ENCODE measurements at places on chromosomes 5 and 9.
A peak's percentile ranks its signal among the peaks of the same experiment; 100 is the strongest.

DNA sequence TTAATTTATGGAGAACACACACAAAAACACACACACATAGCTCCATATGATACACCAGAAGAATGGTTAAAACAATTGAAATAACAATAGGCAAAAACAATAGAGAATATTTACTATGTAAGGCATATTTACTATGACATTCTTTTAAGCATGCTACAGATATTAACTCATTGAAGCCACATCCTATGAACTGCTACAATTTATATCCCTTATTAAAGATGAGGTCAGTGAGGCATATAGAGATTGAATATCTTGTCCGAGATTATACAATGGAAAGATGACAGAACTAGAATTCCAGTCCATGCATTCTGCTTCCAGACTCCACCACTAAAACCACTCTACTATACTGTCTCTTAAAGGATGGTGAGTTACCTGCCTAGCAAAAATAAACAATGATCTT is 60.7 kb downstream of the ADAMTS12 start:
- DNase-seq: no peak

DNA sequence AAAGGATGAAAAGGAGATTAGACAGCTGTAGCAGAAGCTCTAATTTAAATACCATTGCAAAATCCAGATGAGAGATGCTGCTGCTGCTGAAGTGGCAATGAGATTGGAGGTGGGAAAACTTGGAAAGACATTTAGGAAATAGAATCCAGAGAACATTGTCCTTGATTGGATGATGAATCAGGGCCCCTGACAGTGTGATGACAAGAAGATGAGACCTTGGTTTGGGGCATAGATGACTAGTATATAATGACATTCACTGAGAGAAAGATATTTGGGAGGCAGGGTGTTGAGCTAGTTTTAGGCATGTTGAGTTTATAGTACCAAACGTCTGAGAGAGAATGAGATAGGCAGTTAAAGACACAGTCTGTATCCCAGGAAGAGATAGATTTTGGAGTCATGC is 311.5 kb upstream of the MPDZ start:
- DNase-seq: no peak

DNA sequence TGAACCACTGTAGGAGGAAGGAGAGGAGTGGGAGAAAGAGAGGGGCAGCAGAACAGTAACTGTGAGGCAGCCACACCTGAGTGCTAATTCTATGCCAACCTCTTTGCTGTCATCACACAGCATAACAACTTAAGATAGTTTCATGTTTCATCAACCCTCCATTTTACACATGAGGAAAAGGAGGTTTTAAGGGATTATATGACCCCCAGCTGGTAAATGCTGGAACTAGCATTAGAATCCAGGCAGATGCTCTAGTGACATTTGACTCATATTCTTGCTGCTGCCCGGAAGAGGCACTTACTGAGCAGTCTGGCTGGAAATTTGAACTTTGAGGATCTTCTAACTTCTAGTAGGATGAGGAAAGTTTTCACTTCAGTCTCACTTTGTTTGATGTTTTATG is 24.1 kb upstream of the VLDLR start:
- DNase-seq: no peak

- DNase-seq: no peak
Observed at GRCh38 chr5:61919920-61920319, 386.1 kb upstream of the KIF2A start.

- DNase-seq: no peak
Observed at GRCh38 chr9:108413809-108414208, 442.0 kb downstream of the ACTL7B start.

DNA sequence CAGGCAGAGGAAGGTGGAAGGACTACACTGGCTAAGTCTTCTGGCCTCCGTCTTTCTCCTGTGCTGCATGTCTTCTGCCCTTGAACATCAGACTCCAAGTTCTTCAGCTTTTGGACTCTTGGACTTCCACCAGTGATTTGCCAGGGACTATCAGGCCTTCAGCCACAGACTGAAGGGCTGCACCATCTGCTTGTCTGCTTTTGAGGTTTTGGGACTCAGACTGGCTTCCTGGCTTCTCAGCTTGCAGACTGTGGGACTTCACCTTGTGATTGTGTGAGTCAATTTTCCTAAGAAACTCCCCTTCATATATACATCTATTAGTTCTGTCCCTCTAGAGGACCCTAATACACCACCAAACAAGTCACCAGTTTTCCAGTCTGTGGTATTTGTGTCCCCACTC is 9.7 kb upstream of the ANKDD1B start:
- peak; percentile 52 for DNase-seq

GRCh38 chr5:72067682-72068470 is 39.4 kb upstream of the MAP1B start:
- DNase-seq: no peak

- no peak for DNase-seq
Observed at GRCh38 chr9:6630502-6631206, 14.9 kb downstream of the GLDC start.

GRCh38 chr5:33774341-33774740 is 117.4 kb downstream of the ADAMTS12 start:
- DNase-seq: no peak

- DNase-seq: no peak
Observed at GRCh38 chr5:1793966-1794900, 5.4 kb downstream of the MRPL36 start.

DNA sequence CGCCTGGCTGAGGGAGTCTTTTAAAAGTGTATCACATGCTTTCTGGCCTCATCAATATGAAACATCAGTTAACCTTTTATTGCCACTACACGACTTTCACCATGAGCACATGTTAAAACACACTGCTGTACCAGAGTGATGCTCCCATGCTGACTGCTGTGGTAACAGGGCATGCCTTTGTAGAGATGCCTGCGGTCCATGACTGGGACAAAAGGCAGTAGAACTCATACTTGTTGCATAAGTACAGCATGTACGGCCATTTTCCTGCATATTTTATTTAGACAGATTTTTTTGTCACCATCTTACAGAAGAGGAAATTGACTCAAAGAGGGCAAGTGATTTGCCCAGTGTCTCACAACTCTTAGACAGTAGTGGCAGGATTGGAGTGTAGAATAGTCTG is 105.7 kb upstream of the ADAMTSL1 start:
- DNase-seq: no peak

- no peak for DNase-seq
Observed at GRCh38 chr5:73115399-73116051, 4.8 kb upstream of the TMEM171 start.

DNA sequence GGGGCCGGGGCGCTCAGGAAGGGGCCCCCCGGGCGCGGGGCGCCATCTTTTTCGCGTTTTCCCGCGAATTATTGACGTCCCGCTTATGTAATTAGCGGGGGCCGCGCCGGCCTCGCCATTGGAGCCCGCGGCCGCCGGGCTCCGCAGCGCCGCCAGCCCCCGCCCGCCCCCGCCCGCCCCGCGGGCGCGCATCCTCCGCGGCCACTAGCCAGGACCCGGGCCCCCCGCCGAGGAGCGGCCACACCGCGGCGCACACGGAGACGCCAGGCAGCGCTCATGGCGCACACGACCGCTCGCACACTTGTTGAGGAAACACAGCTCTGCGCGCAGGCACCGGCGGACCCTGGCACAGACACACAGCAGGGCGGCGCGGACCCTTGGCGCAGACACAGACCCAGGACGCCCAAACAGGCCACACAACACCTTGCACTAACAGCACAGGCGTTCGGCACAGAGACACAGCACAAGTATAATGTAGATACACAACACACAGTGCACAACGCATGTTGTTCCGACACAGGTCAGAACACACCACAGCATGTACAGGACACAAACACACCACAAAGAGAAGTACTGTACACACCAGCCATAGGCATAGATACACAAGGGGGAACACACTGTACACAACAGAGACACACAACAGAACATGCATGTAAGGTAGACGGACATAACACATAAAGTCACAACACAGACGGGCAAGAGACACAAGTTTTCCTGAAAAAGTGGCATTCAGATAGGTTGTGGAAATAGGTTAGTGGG is 467 bp upstream of the PHF19 start:
- peak; percentile 91 for DNase-seq

DNA sequence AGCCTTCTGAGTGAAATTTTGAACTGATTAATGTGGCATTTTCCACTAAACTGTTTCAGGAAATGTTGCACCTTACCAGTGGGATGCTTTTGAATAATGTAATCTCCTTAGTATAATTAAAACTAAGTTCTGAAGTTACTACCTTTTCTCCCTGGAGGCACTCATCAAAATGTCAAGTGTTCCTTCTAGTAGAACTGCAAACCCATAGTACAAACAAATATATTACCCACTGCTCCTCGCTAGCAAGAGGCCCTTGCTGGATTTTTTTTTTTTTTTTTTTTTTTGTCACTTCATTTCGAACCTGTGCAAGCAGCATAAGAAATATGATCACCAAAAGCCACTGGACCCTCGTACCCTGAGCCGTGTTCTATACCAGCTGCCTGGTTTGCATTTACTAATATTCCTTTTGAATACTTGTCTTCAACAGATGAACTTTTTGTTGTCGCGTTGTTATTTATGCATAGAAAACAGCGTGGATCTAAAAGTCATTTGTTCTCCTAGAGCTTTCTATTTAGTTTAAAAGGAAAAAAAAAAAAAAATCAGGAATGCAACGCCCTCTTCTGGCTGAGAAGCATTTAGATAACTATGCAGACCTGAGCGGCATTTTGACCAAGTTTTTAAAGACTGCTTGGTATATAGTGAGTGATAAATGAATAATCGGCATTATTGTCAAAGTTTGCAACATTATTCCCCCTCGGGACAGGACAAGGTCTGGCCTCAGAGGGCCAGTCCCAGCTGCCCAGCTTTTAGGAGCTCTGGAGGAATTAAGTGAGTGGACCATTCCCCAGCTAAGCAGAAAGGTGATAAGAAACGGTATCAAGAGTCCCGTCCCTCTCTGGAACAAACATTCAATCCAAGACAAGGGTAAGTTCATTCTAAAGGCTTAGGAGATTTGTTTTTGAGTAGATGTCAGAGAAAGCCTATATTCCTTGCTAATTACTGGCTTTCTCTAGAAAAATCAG is 162.5 kb upstream of the KIF2A start:
- DNase-seq: no peak
